Right kidney (tissue), 9 donors: ENCODE measurements at places on chromosomes 11 and 22.

DNA sequence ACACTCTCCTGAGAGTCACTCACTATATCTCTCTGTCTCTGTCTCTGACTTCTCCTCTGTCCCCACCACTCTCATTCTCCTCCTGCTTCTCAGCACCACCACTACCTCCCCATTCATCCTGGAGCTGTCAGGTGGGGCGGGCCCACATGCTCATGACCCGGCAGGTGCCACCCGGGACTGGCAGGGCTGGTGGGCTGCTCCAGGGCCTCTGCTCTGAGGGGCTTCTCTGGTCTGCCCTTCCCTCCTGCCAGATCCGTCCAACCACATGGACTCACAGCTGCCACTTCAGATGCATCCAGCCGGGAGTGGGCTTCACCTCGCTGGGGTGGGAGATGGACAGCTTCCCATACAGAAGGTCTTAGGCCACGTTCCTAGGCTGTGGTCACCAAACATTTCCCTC lies 4.8 kb upstream of the EMID1 start:
- no peak for DNase-seq

- no peak for DNase-seq
Observed at GRCh38 chr11:554428-555226, 5.9 kb downstream of the LMNTD2 start.

- DNase-seq: no peak
Observed at GRCh38 chr11:68053117-68053516, 14.3 kb downstream of the TCIRG1 start.

GRCh38 chr11:10485646-10486045 lies 30.6 kb downstream of the AMPD3 start:
- DNase-seq: no peak

DNA sequence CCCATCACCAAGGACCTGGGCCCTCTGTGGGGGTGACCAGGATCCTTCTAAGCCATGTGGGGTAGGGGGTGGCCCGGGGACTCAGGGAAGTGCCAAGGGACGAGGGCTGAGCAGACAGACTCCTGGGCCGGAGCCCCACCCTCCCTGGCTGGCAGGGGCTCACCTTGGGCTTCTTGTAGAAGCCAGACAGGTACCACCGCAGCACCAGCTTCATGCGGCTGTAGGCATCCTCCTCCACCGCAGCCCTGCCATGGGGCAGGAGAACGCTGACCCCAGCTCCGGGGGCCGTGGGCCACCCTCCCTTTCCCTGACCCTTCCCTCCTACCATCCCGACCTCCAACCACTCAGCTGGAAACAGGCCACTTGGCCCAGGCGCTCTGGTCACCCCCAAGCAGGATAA lies 45.9 kb upstream of the CARS1 start:
- no peak for DNase-seq

- no peak for DNase-seq
Observed at GRCh38 chr11:47234669-47235100, 13.9 kb downstream of the ACP2 start.

DNA sequence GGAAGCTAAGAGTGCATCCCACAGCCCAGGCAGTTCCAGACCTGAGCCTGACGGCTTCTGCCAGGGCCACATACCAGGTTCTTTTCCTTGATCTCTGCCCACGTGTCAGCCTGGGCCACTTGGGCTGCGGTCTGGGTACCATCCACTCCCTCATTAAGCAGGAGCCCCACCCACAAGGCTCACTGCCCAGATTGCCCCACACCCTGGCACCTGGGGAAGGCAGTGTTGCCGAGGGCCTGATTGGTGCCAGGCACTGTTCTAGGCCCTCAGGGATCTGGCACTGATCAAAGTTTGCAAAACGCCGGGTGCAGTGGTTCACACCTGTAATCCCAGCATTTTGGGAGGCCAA lies 15.4 kb downstream of the GGA1 start:
- no peak for DNase-seq

GRCh38 chr11:33842236-33842915 lies 49.5 kb downstream of the LMO2 start:
- no peak for DNase-seq

GRCh38 chr11:128424271-128424711 lies 163.1 kb downstream of the ETS1 start:
- DNase-seq: no peak

DNA sequence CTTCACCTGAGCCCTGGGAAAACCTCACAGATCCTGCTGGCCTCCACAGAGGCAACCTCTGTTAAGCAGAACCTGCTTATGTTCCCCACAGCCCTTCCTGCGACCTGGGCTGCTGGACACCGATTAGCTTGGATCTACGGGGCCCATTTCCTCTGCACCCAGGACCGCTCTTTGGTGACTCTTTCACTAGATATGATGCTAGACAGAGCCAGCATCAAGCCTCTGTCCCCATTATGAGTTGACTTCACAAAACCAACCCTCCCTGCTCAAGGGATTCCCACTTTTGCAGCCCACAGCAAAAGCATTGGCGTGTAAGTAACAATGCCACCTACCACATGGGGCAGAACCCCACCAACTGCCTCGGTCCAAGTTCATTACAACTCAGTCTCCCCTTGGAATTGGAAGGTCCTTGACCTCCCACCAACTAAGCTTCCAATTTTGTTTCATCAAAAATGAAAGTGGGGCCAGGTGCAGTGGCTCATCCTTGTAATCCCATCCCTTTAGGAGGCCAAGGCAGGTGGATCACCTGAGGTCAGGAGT lies 15.2 kb upstream of the TMPRSS4 start:
- no peak for DNase-seq

- DNase-seq: no peak
Observed at GRCh38 chr22:43228330-43228729, 41.4 kb upstream of the TTLL12 start.

DNA sequence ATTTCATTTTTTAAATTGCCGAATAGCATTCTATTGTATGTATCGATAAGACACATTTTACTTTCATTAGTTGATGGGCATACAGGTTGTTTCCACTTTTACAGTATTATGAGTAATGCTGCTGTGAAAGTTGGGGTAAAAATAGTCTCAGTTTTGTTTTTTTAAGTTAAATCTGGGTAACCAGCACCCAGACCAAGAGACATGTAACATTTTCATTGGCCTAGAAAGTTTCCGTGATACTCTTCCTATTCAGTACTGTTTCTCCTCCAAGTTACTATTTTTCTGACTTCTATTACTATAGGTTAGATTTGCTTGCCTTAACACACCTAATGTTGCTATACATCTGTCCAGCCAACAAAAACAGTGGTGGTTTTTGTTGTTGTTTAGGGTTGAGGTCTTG lies 12.3 kb downstream of the IPO7 start:
- DNase-seq: no peak

DNA sequence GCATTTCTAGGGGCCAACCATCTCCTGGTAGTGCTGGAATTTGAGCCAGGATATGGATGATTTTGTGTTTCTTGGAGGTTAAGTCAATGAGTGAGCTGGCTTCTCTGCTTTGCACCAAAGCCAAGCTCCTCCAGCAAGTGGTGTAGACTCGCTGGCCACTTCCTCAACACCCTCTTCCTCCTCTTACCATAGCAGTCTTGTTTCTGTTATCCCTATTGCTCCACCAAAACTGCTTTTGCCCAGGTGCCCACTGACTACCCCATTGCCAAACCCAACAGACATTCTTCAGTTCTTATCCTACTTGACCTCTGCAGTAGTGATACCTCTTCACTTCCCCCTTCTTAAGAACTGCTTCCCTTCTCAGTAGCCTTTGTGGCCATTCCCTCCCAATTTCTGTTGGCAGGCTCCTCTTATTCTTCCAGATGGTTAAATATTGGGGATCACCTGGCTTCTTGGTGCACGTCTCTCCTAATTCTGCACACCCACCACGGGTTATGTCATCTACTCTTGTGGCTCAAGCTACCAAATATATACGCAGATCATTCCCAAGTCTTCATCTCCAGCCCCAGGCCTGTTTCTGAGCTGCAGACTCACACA lies 7.0 kb upstream of the PRG2 start:
- DNase-seq: no peak

- DNase-seq: no peak
Observed at GRCh38 chr22:19879992-19880785, 25.5 kb upstream of the GNB1L start.

DNA sequence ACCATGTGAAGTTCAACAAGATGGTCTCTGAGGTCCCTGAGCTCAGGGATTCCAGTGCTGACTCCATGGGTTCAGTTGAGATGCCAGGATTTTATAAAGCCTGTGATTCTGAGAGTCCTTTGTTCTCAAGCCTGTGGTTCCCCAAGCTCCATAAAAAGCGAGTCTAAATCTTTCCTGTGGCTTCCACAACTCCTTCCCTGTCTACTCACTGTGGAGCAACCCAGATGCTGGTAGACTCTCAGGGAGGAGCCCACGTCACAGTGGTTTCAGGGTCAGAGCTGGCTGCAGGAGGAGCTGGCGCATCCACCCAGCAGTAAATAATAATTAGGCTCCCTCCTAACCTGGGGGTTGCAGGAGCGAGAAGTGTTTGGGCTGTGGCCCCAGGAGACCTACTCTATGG lies 2.0 kb upstream of the RELT start:
- no peak for DNase-seq

DNA sequence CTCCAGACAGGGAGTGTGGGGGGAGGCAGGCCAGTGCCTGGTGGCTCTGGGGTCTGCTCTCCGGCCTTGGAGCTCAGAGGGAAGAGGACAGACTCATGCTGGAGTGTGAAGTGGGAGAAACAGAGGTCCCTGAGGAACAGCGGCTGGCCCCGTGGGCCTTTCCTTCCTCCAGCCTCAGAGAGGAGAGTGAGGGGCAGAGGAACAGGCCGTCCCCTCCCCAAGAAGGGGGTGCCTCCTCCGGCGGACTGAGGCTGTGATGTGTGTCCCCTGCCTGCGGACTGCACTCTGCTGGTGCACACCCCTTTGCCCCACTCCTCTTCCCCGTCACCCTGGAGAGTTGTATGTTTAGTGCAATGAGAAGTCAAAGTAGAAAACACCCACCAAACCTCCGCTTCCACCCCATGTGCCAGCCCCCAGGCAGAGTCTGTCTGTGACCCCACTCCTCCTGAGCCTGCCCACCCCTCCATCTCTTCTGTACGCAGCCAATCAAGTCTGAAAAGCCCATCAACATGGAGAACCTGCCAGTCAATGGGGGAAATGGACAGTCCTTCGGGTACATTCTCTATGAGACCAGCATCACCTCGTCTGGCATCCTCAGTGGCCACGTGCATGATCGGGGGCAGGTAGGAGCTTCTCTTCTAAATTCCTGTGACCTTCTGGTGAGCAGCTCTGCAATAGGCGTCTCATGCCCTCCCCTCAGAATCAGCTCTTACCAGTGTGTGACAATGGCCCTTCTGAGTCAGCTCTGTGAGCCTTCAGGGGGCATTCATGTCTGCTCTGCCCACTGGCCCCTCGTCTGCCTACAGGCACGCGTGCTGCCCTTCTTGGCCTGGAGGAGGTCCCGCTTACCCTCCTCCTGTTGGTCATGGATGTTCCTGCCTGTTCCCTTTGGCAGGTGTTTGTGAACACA lies 39.0 kb downstream of the GLB1L2 start:
- no peak for DNase-seq

DNA sequence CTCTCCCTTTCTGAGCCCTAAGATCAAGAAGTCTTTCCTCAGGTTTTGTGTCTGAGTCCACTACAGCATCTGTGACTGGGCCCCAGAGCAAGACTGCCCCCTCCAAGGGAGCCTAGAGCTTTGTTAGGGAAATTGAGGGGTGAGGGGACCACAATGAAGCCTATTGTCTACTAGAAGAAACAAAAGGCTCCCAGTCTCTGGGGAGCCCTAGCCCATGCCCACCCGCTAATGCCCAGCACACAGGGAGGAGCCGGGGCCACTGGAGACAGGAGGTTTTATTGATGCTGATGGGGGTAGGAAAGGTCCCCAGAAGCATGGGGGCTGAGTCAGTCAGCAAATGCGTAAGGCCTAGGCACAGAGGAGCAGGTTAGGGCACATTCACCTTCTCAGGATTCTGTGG lies 14.0 kb downstream of the RHOG start:
- no peak for DNase-seq

DNA sequence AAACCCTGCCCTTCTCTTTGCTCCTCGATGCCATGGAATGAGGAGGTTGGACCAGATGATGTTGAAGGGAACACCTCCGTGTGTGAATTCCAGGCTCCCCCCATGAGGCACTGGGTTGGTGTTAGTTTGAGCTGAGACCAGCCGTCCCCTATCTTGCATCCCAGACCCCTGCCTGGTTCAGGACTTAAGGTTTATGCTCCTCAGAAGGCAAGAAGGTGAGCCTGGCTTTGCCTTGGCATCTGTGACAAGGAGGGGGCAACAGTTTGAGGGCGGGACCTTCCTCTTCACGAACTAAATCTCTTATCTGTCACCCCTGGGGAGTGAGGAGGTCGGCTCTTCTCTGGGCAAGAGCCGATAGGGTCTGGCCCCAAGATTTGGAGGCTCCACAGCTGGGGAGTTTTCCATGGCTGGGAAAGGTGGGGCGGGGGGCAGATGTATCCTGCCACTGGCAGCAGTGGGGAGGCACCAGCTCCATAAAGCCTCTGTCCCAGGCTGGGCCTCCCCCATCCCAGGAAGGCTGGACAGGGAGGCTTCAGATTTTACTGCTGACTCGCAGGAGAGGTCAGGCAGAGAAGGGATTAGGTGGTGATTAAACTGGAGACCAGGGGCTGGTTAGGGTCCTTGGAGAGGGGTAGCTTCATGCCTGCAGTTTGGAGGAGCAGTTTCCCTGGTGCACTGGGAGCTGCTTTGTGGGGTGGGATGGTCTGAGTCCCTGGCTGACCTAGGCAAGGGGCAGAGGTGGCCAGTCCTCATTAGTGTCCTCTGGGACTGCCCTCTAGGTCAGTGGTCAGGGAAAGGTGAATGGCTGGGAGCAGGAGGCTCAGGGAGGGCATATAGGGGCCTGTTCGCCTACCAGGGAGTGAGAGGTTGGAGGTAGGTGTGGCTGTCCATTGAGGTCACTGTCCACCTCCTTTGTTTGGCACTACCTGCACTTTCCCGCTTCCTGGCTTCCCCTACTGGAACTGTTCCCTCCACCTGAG lies 1.1 kb downstream of the SEC14L2 start:
- DNase-seq: no peak

- DNase-seq: no peak
Observed at GRCh38 chr11:126202646-126203359, 8.6 kb downstream of the RPUSD4 start.

GRCh38 chr11:78040691-78041379 lies 17.8 kb upstream of the KCTD14 start:
- DNase-seq: no peak

- DNase-seq: peak; percentile 32
Observed at GRCh38 chr22:34105461-34106062, 185.3 kb upstream of the LARGE1 start.

GRCh38 chr22:49999063-49999945 lies 13.3 kb downstream of the IL17REL start:
- no peak for DNase-seq

DNA sequence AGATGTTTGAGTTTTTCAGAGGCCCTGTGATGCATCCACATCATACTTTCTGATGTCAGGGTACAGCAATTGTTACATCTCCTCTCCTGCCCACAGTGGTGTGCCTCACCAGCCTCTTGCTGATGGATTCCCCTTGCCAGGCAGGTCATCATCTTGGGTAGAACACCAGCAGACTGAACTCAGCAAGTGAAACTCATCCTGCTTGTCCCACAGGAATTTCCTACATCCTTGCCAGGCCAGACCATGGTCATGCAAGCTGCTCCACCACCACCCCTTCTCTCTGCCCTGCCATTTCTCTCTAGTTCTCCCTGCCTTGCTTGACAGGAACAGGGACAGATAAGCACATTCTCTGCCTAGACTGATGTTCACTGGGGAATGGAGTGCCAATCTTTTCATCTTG lies 85.9 kb downstream of the PAX6 start:
- no peak for DNase-seq

- peak; percentile 12 for DNase-seq
Observed at GRCh38 chr22:49197505-49197904, 630.2 kb downstream of the BRD1 start.

GRCh38 chr11:124938206-124938765 lies 2.4 kb upstream of the HEPACAM start:
- no peak for DNase-seq
